ENCODE measurements at places on chromosomes 6 and 20.

DNA sequence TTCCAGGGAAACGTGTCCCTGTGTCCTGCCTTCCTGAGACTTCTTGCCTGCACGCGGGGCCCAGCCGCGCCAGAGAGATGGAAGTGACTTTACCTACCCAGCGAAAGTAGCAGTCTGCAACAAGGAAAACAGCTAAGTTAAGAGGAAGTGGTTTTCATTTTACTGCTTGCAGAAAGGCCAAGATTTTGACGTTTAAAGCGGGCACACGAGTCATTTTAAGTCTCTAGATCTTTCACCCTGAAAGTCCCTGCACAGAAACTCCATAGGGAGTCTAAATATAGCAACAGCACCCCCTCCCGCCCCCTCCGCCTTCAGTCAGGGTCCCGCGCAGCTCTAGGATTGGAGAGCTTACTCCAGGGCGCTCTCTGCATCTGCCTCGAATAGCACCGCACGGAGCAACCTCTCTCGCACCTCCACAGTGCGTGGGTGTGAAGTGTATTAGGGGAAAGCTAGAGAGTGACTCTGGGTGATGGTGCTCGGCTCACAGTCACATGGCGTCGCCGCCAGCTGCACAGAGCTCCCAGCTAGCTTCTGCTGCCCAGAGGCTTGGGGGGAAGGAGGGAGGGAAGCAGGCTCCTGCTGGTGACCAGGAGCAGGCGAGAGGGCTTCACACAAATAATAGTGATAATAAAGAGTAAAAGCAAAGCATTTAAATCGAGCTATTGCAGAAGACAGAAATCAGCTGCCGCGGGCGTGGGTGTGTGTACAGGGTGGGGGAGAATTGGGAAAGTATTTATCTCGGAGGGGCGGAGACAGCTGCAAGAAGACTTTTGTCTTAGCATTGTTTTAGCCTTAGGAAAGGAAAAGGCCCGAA lies 1.8 kb upstream of the KCNQ5 start:
- no peak for DNase-seq

DNA sequence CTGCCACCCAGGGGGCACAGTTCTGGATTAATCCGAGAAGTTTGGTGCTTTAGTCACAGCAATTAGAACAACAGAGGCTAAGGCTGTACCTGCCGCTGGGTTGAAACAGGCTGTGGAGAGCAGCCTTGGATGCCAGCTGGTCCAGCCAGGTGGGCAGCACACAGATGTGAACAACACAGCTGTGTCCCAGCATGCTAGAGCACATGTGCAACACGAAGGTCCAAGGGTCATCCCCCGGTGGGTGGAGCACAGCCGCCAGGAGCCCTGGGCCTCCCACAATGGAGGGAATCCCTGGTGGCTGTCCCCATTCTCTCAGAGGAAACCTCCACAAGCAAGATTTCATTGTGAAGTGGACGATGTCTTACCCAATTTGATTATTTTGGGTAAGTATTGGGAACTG lies 99.2 kb upstream of the SYNDIG1 start:
- DNase-seq: no peak

DNA sequence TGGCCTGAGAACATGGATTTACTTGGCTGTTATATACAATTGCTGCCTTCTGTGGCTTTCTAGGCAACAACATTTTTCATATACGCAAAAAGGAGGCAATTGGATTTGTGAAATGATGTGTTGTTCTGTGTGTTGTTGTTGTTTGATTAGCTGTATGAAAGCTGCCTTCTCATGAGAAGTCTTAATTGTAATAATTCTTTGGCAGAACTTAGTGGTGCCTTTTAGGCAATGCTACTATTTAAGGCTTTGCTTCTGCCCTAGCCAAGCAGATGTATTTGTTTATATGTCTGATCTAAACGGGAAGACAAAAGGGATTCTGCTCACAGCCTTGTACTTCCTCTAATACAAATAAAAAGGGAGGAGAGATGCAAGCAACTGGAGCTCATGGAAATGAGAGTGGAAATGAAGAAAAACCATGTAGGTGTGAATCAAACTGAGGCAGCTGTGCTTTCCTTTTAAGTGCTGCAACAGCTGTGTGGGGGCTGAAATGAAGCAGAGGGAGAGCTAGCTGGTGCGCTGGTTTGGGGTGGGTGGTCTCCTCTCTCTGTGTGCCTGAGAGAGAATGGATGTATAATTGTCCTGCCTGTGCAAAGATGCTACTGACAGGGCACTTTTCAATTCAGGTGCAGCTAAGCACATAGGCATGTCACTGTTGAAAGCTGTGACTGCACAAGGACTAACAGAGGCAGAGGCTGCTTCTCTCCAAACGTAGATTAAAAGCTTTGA lies 386.9 kb upstream of the MAN1A1 start:
- no peak for DNase-seq

DNA sequence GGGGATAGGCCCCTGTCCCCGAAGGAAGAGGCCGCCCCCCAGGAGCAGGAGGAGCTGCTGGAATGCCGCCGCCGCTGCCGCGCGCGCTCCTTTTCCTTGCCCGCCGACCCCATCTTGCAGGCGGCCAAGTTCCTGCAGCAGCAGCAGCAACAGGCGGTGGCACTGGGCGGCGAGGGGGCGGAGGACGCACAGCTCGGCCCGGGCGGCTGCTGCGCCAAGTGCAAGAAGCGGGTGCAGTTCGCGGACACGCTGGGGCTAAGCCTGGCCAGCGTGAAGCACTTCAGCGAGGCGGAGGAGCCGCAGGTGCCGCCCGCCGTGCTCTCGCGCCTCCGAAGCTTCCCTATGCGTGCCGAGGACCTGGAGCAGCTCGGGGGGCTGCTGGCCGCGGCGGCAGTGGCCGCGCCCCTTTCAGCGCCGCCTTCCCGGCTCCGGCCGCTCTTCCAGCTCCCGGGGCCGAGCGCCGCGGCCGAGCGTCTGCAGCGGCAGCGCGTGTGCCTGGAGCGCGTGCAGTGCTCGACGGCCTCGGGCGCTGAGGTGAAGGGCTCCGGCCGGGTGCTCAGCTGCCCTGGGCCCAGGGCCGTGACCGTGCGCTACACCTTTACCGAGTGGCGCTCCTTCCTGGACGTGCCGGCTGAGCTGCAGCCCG lies 630 bp downstream of the PPP1R3G start:
- no peak for DNase-seq

DNA sequence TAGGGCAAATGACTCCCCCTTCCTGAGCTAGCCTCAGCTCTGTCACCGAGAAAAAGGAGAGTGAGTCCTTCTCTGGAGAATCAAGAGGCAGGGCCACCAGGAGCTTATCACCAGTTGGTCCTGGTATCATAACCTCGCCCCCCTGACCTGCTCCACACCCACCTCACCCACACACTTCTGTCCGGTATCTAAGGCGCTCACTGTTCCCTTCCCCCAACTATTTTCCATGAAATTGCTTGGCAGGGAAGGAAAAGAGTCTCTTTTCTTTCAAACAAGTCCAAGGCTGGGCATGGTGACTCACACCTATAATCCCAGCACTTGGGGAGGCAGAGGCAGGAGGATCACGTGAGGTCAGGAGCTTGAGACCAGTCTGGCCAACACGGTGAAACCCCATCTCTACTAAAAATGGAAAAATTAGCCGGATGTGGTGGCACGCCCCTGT lies 77.6 kb downstream of the ZMYND8 start:
- DNase-seq: peak; percentile 21

Data from bronchial epithelial cell (primary cell).